ENCODE measurements at places on chromosomes 5 and 9. TPM values are rescaled to one million over a fixed set of nuclear protein-coding genes. Genes with fewer than 3 reads are reported as not detected.

IL5 gene
- not detected for total RNA-seq

WDR31 gene
- 4.0 TPM for total RNA-seq

LIFR gene
- total RNA-seq, result 65.1 TPM

IFNA13 gene
- total RNA-seq, result not detected

FST gene
- 759 TPM for total RNA-seq

ST6GALNAC6 gene
- total RNA-seq, result 69.5 TPM

DNA sequence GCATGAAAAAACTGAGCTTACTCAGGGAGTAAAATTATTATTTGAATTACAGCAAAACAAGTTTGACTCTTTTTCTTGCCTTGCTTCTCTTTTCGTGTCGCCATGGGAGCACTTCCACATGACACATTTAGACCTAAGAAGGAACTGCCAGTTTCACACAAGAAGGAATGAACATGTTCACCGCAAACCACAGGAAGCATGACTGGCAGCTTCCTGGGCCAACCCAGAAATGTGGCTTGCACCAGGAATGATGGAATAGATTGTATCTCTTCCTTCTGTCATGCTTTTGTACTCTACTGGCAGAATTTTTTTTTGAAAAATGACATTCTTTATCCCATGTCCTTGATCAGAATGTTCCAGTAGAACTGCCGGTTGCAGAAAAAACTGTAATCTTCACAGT is 32.9 kb upstream of the MAN2A1 start:
- no peak overlapping the region for H3K4me3 ChIP-seq
- peak; percentile 50 for DNase-seq
- no peaks in the 10 kb centered on the region for H3K36me3 ChIP-seq
- H3K27ac ChIP-seq, result no peak overlapping the region
- no peaks in the 10 kb centered on the region for H3K4me1 ChIP-seq

GRCh38 chr5:173793648-173794548 is 94.3 kb upstream of the CPEB4 start:
- no peaks in the 10 kb centered on the region for H3K36me3 ChIP-seq
- H3K4me3 ChIP-seq, result no peak overlapping the region
- peaks cover under 1% of the 10 kb centered on the region for H3K27me3 ChIP-seq
- H3K4me1 ChIP-seq, result no peaks in the 10 kb centered on the region

GRCh38 chr9:132201139-132201538 is 39.3 kb downstream of the NTNG2 start:
- no peaks in the 10 kb centered on the region for H3K4me1 ChIP-seq
- no peaks in the 10 kb centered on the region for H3K36me3 ChIP-seq
- no peak overlapping the region for H3K27ac ChIP-seq
- H3K27me3 ChIP-seq, result peaks cover 16% of the 10 kb centered on the region
- no peak overlapping the region for H3K4me3 ChIP-seq
- DNase-seq, result no peak

- no peaks in the 10 kb centered on the region for H3K27me3 ChIP-seq
- no peaks in the 10 kb centered on the region for H3K36me3 ChIP-seq
- H3K4me1 ChIP-seq, result peaks cover 2% of the 10 kb centered on the region
- H3K4me3 ChIP-seq, result no peak overlapping the region
- DNase-seq, result no peak
- H3K27ac ChIP-seq, result no peak overlapping the region
Observed at GRCh38 chr9:73014011-73014410, 61.2 kb upstream of the ALDH1A1 start.

DNA sequence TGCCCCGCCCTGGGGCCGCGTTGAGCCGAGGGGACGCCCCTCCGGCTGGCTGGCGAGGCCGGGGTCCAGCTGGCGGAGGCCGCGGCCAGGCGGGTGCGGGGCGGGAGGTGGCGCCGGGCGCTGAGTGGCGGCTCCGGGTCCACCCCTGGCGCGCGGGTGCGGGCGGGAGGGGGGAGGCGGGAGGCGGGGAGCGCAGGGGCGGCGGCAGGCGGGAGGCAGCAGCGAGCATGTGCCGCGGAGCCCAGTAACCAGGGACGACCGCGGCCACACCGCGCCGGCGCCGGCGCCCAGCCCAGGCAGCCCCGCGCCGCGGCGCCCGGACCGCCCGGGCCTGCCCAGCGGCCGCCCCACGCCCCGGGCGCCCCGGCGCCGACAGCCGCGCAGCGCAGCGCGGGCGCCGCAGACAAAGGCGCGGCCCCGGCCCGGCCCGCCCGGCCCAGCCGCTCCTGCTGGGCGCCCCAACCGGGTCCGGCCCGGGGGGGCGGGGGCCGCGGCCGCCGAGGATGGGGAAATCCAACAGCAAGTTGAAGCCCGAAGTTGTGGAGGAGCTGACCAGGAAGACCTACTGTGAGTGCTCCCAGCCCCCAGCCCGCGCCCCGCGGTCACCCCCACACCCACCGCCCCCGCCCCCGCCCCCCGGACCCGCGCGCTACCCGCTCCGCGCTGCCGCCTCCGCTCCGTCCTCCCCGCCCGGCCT is at the start of gene NCS1:
Gene NCS1 (plus strand): TSS at position 244 of the 697 bp plus-strand sequence. CDS start 260 bp downstream, at position 504.
- H3K27ac ChIP-seq, result peak within 1 kb of the TSS; percentile 33
- H3K27me3 ChIP-seq, result no peaks in the 10 kb centered on the region
- peak within 1 kb of the TSS; percentile 54 for H3K4me3 ChIP-seq
- DNase-seq, result peak; percentile 64
- H3K36me3 ChIP-seq, result peaks cover 1% of the 10 kb centered on the region

DNA sequence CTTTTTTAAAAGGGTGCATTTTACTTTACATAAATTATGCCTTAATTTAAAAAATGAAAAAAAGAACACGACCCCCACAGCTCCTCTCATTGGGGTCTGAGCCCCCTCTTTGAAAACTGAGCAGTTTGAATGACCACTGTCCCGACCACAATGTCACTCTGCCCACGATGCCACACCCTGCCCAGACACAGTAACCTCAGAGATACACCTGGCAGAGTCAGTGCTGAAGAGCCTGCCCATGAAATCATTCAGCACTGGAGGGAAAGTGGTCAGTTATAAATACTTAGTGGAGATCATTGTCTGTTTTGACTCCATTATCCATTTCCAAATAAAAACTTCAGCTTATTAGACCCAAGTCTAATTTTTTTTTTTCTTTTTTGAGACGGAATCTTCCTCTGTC is 49.3 kb downstream of the DNAJC21 start:
- H3K27me3 ChIP-seq, result peaks cover 8% of the 10 kb centered on the region
- no peak overlapping the region for H3K27ac ChIP-seq
- DNase-seq, result no peak
- H3K4me3 ChIP-seq, result no peak overlapping the region
- no peaks in the 10 kb centered on the region for H3K4me1 ChIP-seq

GRCh38 chr5:176927562-176927961 is 28.4 kb upstream of the HK3 start:
- H3K36me3 ChIP-seq, result no peaks in the 10 kb centered on the region
- no peak for DNase-seq
- H3K27me3 ChIP-seq, result no peaks in the 10 kb centered on the region
- no peak overlapping the region for H3K4me3 ChIP-seq
- H3K4me1 ChIP-seq, result no peaks in the 10 kb centered on the region

DNA sequence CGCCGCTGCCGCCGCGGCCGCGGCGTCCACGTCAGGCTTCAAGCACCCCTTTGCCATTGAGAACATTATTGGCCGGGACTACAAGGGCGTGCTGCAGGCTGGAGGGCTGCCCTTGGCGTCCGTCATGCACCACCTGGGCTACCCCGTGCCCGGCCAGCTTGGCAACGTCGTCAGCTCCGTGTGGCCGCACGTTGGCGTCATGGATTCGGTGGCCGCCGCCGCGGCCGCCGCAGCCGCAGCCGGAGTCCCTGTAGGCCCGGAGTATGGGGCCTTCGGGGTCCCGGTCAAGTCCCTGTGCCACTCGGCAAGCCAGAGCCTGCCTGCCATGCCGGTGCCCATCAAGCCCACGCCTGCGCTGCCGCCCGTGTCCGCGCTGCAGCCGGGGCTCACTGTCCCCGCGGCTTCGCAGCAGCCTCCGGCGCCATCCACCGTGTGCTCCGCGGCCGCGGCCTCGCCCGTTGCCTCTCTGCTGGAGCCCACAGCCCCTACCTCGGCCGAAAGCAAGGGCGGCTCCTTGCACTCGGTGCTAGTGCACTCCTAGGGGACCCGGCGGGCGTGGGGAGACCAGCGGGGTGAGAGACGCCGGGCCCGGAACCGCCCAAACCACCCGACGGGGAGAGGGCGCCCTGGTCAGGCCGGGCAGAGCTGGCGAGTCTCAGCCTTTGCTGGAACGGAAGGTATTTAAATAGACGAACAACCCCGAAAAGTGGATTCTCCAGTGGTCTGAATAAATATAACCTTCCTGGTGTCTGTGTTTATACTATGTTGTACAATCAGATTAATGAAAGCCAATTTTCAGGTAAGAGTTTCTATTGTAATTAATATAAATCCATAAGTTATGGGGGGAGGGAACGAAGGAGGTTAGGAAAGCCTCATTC is 1.2 kb downstream of the FOXB2 start:
- no peaks in the 10 kb centered on the region for H3K4me1 ChIP-seq
- no peak overlapping the region for H3K4me3 ChIP-seq
- H3K36me3 ChIP-seq, result no peaks in the 10 kb centered on the region
- DNase-seq, result no peak
- H3K27ac ChIP-seq, result no peak overlapping the region

DNA sequence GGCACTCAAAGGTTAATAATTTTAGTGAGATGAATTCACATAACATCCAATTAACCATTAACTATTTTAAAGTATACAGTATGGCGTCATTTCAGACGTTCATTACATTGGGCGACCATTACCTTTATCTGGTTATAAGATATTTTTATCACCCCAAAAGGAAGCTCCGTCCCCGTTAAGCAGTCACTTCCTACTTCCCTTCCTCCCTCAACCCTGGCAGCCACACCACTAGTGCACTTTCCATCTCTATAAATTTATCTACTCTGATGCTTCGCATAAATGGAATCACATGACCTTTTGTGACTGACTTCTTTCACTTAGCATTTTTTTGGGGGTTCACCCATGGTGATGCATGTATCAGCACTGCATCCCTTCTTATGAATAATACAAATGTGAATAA is 168.3 kb upstream of the PUM3 start:
- no peak overlapping the region for H3K27ac ChIP-seq
- H3K36me3 ChIP-seq, result no peaks in the 10 kb centered on the region
- no peak for DNase-seq
- no peaks in the 10 kb centered on the region for H3K4me1 ChIP-seq
- no peaks in the 10 kb centered on the region for H3K27me3 ChIP-seq

- H3K4me1 ChIP-seq, result peaks cover 12% of the 10 kb centered on the region
- H3K27me3 ChIP-seq, result no peaks in the 10 kb centered on the region
- H3K36me3 ChIP-seq, result no peaks in the 10 kb centered on the region
- no peak overlapping the region for H3K27ac ChIP-seq
- H3K4me3 ChIP-seq, result no peak overlapping the region
Observed at GRCh38 chr5:9720361-9720760, 90.2 kb upstream of the TAS2R1 start.

- no peak overlapping the region for H3K4me3 ChIP-seq
- H3K36me3 ChIP-seq, result no peaks in the 10 kb centered on the region
- peaks cover 9% of the 10 kb centered on the region for H3K4me1 ChIP-seq
- DNase-seq, result peak; percentile 64
- H3K27ac ChIP-seq, result no peak overlapping the region
- no peaks in the 10 kb centered on the region for H3K27me3 ChIP-seq
Observed at GRCh38 chr5:56200971-56201666, 32.0 kb downstream of the ANKRD55 start.

- DNase-seq, result no peak
- H3K4me1 ChIP-seq, result no peaks in the 10 kb centered on the region
Observed at GRCh38 chr5:138258704-138259292, 15.6 kb downstream of the GFRA3 start.
